ENCODE measurements at places on chromosomes 1 and 21.

DNA sequence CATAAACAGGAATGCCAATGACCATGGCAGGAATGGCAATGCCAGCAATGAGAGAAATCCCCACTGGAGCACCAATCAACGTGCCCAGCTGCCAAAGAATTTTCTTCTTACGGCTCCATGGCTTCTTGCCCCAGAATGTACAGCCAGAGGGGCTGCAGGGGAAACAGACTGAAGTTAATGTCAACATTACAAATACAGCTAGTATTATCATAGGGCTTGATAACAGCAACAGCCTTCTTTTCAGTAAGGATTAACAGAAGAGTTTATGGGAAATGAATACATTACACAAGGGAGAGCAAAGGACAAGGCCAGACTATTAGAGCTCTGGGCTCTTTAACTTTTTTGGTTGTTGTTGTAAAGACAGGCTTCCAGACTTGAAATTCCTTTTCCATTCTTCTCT is 18.2 kb downstream of the RNF19B start:
- DNase-seq: no peak

GRCh38 chr1:227325156-227325555 is 6.9 kb upstream of the CDC42BPA start:
- no peak for DNase-seq

- no peak for DNase-seq
Measured at GRCh38 chr1:43632135-43632670, 17.7 kb upstream of the KDM4A start.

- DNase-seq: no peak
Measured at GRCh38 chr1:236204039-236204438, 61.7 kb downstream of the GPR137B start.

DNA sequence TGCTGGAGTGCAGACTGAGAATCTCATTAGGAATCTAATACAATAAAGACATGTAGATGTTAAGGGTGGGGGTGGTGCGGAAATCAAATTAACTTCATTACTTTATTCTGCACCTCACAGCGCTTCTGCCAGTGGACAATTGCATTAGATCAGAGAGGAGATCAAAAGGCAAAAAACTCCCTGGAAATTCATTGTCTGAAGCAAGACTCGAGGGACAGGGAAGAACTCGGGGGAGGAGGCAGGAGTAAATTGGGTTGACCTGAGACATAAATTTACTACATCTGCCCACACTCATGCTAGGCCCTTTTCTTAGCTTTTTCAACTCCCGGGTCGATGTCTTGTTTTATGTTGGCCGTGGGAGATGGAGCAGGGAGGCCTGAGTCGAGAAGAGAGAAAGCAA is 315.4 kb downstream of the SPATA17 start:
- no peak for DNase-seq

DNA sequence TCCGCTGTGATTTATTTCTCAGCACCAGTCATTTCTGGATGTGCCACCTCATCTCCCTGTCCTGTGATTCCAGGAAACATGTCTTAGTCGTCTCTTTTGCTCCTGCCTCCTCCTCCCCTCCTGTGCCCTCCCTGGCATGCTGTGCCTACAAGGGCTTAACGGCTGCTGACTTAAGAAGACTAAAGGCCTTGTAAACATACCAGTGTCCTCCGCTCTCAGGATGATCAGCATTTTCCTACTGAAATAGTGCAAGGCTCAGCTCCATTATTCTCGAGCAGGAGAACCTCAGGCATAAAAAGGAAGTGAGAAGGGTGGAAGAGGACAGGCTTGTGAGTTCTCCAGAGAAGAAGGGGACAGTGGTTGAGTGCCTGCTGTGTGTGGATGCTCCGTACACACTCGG is 61.6 kb upstream of the RUNX3 start:
- no peak for DNase-seq

- DNase-seq: no peak
Measured at GRCh38 chr1:169890761-169891538, 2.7 kb downstream of the SCYL3 start.

- DNase-seq: no peak
Measured at GRCh38 chr21:38487901-38488639, 10.2 kb downstream of the ERG start.

DNA sequence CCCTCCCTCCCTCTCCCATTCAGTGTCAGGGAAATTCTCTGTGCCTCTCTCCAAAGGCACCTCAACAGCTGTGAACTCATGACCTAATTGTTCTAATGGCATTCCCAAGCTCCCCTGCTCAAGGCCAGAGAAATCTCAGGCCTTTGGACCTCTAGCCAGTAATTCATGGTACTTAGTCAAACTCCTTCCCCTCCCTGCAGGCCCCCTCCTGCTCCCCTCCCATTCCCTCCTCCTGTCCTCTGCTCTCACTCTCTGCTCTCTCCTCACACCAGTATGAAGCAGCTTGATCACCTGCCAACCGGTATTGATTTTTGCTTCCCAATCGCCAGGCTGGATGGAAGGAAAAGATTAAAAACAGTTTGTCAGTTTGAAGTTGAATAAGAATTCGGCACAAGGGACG is 370.5 kb upstream of the PBX1 start:
- no peak for DNase-seq

DNA sequence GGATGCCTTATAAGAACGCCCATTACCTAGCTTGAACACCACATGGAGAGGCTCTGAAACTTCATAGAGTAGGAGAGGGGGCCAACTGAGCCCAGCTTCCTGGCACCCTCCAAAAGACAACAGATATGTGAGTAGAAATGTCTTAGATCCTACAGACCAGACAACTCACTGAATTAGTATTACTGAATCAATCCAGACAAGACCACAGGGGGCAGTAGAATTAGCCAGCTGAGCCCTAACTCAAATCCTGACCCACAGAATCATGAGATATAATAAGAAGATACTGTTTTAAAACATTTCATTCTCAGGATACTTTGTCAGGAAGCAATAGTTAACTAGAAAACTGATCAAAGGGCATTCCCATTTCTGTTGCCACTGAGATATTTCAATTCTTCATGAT is 45.8 kb upstream of the C1orf21 start:
- DNase-seq: no peak

- no peak for DNase-seq
Measured at GRCh38 chr1:219109424-219110018, 64.2 kb upstream of the LYPLAL1 start.

DNA sequence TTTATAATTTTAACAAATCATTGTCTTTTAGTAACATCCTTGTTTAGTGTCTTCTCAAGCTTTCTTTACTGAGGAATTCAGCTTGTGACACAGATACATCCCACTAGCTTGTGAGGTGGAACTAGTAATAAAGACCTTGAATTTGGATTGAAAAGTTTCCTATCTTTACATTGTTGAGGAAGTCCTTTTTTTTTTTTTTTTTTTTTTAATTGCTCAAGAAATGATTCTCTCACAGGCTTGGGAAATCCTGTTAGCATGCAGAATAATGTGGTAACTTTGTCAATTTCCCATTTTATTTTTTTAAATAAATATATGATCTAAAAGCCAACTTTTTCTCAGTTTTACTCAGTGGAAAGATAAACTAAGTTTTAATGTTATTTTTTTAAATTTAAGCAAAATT is 15.8 kb downstream of the DENND2D start:
- no peak for DNase-seq

GRCh38 chr1:212467843-212468482 is 35.2 kb downstream of the NENF start:
- DNase-seq: no peak

DNA sequence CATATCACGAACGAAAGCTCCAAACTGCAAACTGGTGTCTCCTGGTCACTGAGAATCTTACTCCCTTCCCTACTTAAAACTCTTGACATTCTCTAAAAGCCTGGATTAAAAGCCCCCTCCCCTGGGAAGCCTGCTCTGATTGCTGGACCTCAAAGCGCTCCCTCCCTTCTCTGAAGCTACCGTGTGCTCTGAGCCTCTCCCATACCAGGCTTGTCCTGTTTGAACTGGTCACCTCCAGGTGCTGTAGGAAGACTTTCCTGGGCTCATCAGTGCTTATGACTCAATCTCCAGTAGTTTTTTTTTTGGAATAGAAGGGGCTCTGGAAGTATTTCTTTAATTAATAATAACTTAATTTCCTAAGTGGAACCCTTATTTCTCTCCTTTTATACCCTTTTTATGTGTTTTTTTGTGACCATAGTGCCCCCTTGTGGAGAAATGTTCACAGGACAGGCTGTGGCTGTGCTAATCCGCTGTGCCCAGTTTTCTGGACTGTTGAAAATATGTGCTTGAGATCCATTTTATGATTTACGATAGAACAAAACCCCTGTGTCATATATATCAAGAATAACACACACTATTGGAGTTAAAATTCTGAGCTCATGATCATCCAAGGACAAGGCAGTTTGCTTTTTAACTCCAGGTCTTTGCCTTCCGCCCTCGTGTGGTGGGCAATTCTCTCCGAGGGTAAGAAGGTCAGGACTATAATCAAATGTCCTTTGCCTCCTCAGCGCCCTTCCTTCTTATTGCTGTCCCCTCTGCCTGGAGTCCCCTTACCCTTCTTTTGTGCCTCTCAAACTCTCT is 16.9 kb downstream of the MTARC1 start:
- DNase-seq: no peak

GRCh38 chr1:42168391-42168670 is 3.8 kb upstream of the GUCA2A start:
- DNase-seq: no peak

DNA sequence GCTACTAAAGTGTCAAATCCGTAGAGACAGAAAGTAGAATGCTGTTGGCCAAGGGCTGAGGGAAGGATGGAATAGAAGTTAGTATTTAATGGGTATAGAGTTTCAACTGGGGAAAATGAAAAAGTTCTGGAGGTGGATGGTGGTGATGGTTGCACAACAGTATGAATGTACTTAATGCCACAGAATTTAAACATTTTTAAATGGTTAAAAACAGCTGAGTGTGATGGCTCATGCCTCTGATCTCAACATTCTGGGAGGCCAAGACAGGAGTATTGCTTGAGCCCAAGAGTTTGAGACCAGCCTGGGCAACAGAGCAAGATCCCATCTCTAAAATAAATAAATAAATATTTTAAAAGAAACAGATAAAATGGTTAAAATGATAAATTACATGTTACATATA is 44.5 kb downstream of the PIK3R3 start:
- no peak for DNase-seq

GRCh38 chr1:235013512-235013911 is 115.1 kb downstream of the TOMM20 start:
- no peak for DNase-seq

GRCh38 chr1:236685917-236686814 is at the start of gene ACTN2:
TSS of gene ACTN2 (plus strand) at chr1:236686499. CDS start at chr1:236686674, 175 bp downstream.
- peak; percentile 37 for DNase-seq

DNA sequence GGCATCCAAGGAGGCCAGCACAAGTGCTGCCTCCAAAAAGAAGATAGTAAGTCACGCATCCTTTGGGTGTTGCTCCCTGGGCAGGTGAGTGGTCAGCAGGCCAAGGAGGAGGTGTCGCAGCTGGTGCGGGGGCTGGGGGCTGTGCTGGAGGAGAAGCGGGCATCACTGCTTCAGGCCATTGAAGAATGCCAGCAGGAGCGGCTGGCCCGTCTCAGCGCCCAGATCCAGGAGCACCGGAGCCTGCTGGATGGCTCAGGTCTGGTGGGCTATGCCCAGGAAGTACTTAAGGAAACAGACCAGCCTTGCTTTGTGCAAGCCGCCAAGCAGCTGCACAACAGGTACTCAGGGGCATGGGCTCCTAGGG is 4.3 kb downstream of the TRIM46 start:
- no peak for DNase-seq

DNA sequence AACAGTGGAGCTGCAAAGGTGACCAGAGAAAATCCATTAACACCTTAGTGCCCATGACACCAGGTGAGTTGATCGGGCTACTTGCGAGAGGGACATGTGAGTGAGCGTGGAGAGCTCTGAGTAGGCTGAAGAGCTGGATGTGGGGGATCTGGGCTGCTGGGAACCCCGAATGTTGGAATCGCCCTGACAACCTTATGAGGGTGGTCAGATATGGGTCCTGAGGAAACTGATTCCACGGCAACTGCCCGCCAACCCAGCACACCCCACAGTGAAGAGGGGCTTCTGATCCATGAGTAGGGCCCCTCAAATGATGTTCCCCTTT is 705 bp upstream of the QSOX1 start:
- no peak for DNase-seq

- DNase-seq: no peak
Measured at GRCh38 chr1:54805466-54805865, 4.3 kb upstream of the TTC22 start.

DNA sequence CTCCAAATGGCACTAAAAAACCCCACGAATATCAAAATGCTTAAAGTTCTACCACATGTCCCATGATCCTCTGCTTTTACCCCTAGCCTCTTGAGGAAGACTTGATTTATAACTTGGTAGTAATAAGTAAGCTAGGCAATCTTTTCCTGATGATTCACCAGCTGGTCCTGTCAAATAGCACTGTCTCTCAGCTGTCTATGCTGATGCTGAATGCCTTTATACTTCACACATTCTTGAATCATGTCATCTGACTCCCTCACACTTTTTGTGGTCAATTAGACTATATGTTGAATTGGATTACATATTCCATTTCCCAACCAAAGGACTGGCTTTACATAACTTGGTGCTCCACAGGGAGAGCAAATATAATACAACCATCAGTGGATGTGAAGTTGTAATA is 16.6 kb downstream of the C21orf91 start:
- DNase-seq: no peak

DNA sequence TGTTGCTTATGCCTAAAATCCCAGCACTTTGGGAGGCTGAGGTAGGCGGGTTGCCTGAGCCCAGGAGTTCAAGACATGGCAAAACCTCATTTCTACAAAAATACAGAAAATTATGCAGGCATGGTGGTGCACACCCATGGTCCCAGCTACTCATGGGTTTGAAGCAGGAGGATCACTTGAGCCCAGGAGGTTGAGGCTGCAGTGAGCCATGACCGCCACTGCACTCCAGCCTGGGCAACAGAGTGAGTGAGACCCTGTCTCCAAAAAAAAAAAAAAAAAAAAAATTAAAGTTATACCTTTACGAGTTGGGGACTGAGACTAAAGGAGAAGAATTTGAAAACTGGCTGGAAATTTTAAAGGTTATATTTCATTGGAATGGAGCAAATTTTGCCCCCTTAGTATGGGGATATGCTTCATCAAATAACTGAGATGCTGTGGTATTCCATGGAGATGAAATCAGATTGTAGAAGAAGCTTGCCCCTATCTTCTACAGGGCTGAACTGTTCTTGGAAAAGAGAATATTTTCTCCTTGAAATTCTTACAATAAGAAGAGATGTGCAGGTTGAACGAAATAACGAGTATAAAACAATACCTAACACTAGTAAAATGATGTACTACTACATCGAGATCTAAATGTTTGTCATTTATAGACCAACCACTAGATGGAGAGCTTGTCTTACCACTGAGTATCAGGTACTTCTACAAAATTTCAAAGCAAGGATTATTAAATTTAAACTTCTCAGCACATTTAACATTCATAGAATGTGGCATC is 34.9 kb upstream of the SCYL3 start:
- no peak for DNase-seq

- DNase-seq: no peak
Measured at GRCh38 chr1:226579781-226580323, 31.3 kb downstream of the STUM start.

GRCh38 chr1:3049905-3050304 is 19.1 kb upstream of the PRDM16 start:
- no peak for DNase-seq

- no peak for DNase-seq
Measured at GRCh38 chr1:92425617-92426016, 61.1 kb downstream of the GFI1 start.

GRCh38 chr1:41573785-41574713 is 89.6 kb upstream of the EDN2 start:
- peak; percentile 47 for DNase-seq

- no peak for DNase-seq
Measured at GRCh38 chr1:172429331-172430127, 9.0 kb downstream of the C1orf105 start.

GRCh38 chr1:75964760-75965408 is 32.7 kb upstream of the ASB17 start:
- DNase-seq: no peak

GRCh38 chr1:58816747-58817221 is 32.9 kb upstream of the JUN start:
- DNase-seq: no peak

All from activated naive CD4-positive, alpha-beta T cell (primary cell).